ENCODE measurements at places on chromosomes 6 and 20.

DNA sequence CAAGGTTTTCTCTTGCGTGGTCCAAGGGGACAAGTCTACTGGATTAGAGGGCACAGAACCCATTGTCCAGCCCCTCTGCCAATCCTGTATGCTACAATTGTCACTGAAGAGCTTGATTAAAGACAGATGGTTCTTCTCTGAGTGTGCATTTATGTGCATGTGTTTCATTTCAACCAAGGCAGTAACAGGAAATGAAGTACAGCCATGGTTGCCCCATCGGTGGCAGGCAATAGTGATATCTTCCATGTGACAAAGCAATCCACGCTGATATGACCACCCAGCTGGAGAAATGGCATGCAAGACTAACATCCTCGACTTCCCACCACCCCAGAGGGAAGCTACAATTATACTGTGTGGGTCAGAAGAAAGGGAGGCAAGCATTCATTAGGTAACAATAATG, 85.5 kb downstream of the UNC5CL start:
- DNase-seq: no peak

DNA sequence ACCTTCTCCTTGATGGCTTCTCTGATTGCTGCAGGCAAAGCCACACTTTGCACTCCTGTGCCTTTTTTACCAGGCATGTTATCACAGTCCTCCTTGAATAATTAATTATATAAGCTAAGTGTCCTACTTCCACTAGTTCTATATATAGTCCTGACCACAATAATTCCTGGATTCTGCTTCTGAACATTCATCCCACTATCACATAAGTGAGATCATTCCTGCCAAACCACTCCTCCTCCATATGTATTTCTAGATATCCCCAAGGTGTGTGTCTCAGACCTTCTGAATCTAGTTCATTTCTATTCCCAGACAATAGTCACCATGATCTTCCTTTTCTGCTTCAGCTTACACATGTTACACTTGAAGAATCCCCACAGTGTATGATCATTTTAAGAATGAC, 1237.5 kb upstream of the MAP3K7 start:
- DNase-seq: no peak

- no peak for DNase-seq
Measured at GRCh38 chr6:89321131-89321970, 6.3 kb upstream of the GABRR2 start.

GRCh38 chr6:8043221-8043620, 21.0 kb downstream of the BLOC1S5 start:
- DNase-seq: no peak

GRCh38 chr6:110357664-110358552, at the start of gene METTL24:
METTL24 (minus strand) TSS chr6:110358349; CDS start chr6:110358272, 77 bp downstream.
- DNase-seq: no peak

DNA sequence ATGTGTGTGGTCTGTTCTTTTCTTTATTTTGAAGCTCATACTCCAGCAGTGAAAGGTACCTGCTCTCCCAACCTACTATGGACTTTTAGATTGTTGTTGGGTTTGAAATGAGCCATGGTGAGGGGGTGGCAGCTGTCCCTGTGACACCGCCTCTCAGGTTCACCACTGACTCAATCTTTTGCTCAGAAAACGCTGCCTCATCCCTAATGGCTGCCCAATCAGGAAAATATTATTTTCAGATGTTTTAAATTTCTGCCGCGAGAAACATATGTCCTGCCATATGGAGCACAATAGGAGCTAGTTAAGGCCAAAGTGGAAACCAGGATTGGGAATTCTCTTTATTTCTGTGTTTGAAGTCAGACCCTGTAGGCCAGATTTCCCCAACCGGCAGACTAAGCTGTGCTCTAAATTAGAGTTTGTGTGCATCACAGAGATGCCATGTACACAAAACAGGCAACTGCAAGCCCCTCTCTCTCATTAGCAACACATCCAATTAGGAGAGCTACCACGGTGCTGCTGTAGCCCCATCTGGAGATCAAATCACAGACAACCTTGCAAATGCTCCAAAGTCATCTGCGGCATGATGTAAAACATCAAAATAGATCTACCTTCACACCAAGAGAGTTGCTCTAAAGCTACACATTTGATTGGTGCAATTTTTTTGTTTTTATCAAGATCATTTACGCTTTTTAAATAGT, 144.1 kb upstream of the BACH2 start:
- no peak for DNase-seq

DNA sequence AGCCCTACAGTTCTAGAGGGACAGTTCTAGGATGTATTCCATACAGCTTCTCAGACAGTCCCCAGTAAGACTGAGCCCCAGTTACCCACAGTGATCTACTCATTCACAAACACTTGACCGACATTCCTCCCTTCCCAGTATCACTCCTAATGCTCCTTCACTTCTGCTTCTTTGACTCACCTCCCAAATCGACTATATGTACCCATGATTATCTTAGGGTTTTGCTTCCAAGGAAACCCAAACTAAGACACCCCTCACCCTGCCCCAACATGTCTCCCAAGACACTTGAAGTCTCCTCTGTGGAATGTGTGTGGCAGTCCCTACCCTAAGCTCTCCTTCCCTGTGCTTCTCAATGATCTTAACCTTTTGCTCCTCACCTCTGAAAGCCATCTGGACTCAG, 23.6 kb upstream of the TGM6 start:
- DNase-seq: no peak

- DNase-seq: no peak
Measured at GRCh38 chr6:13559251-13559650, 15.2 kb upstream of the SIRT5 start.

DNA sequence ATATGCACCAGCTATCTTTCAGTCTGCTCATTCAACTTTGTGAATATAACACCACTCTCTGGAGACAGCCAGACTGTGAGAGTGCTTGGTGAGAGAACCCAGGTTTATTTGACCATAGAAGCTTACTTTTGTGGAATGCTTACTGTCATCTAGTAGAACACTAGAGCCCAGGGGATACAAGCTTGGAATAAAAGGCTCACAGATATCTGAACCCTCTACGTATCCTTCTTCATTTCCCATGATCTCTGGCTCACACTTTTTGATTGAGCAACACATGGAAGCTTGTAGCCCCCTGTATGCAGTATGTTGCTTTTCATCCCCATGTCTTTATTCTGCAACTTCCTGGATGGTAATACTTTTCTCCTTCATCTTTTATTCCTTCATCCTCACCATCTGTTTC, 835.3 kb upstream of the CITED2 start:
- DNase-seq: no peak

DNA sequence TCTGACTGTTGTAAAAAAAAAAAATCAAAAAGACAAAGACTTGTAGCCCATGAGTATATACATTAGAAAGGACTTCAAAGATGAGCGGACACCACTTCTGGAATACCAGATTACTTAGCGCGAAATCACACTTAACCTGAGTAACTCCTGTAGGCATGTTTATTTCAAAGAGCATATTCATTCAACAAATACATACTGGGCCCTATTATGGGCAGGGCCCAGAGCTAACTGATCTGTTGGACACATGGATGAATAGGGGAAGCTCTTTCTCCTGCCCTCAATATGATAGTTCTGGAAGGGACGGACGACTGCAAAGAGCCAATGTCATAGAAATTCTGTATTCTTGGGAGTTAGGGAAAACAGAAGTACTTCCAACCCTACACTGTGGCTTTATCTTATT, 12.3 kb downstream of the MAN1A1 start:
- DNase-seq: no peak

- no peak for DNase-seq
Measured at GRCh38 chr6:130307752-130308361, 58.0 kb upstream of the TMEM200A start.

DNA sequence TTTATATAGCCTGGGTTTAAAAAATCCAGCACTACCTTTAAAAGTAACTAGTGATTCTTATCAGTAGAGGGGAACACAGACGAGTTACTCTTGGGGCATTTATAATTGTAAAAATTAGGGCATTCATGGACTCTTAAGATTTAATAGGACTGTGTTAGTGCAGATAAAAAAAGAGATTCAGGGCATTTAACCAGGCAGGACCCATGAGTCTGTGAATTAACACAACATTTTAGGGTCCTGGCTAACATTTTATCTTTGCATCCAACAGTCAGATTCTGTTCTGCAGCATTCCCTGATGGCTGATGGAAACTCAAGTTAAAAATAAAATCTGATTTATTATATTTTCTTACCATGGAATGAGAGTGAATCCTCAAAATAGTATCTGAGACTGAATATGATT, 774.3 kb downstream of the PHF3 start:
- DNase-seq: no peak

DNA sequence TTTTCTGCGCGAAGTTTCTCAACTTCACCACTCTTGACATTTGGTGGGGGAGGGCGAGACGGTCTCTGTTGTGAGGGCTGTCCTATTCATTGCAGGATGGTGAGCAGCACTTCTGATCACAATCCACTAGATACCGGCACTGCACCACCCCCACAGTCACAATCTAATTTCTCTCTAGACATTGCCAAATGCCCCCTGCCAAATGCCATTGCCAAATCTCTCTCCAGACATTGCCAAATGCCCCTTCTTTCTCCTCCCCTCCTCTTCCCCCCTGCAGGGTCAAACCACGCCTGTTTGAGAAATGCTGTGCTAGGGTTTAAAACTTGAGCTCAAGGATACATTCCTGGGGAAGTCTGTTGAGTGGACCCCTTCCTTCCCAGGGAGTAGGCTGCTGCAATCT, 603.5 kb upstream of the CDH4 start:
- DNase-seq: no peak

DNA sequence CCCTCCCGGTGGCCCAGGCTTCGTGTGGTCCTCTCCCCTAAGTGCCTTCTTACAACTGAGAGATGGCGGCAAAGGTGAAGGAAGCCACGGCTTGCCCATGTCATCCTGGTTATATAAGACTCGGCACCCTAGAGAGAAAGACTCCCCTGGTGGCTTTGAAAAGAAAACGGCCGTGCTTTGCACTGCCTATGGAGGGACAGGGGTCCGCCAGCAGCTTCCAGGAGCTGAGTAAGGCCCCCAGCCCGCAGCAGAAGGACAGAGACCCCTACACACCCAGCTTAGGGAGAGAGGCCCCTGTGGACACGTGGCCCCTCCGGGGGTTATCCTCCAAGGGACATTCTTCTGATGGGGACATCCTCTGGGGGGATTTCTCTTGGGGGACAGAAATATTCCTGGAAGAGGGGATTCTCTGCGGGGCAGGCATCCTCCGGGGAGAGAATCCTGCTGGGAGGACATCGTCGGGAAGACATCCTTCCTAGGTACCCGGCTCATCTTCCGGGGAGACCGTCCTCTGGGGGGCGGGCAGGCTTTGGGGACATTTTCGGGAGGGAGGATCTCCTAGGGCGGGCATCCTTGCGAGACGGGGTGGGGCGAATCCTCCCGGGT, 511 bp upstream of the OGFR start:
- DNase-seq: no peak

- no peak for DNase-seq
Measured at GRCh38 chr20:6768228-6769140, 998 bp downstream of the BMP2 start.

DNA sequence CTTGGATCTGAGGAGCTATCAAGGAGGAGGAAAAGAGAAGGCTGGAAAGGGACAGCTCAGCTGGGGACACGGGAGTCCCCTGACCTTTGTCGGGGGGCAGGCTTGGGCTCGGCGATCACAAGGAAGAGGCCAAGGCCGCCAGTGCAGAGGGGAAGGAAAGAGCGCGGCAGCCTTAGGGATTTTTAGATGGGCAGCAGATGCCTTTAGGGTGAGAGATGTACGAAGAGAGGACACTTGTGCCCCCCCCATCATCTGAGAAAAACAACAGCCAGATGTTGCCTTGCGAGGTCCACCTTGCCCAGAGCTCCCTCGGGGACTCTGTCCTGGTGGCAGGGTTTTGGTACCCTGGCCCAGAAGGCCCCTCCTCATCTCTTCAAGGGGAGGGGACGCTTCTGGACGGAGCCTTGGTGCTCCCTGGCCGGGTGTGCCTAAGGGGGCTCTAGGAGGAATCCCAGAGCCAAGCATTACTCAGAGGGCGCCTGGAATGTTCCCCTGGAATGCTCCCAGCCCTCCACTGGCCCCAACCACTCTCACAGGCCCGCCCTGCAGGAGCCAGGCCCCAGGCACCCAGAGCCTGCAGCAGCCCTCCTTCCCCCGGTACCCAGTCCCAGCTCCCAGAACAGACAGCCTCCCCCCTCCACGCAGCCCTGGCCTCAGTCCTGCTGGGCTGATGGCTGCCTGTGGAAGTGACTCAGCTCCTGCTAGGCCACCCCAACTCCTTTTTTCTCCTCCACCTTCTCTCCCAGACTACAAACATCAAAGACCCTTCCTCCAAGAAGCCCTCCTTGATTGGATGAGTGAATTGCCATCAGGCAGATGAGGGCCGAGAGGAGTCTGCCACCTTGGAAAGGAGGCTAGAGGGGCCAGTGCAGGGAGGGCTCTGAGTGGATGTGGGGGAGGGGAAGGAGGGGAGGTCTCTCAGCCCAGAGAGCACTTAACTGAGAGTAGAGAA, 1.8 kb downstream of the ADAM33 start:
- no peak for DNase-seq

DNA sequence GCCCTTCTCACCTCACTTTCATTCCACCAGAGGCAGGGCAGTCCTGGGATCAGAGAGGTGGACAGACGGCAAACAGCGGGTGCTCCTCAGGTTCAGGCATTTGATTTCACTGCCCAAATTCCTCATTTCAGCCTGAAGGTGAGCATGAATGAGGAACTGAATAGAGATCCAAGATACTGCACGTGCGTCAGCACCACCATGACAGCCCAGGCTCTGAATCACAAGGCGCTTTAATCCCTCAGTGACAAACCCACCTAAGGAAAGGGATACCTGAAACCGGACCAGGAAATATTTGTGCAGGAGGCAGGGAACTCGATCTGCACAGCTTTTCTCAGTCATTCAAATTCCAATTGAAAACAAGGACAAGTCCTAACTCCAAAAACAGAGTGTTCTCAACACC, 174.8 kb upstream of the HEY2 start:
- DNase-seq: no peak

GRCh38 chr6:107684996-107685395, 139.1 kb downstream of the SCML4 start:
- DNase-seq: no peak

DNA sequence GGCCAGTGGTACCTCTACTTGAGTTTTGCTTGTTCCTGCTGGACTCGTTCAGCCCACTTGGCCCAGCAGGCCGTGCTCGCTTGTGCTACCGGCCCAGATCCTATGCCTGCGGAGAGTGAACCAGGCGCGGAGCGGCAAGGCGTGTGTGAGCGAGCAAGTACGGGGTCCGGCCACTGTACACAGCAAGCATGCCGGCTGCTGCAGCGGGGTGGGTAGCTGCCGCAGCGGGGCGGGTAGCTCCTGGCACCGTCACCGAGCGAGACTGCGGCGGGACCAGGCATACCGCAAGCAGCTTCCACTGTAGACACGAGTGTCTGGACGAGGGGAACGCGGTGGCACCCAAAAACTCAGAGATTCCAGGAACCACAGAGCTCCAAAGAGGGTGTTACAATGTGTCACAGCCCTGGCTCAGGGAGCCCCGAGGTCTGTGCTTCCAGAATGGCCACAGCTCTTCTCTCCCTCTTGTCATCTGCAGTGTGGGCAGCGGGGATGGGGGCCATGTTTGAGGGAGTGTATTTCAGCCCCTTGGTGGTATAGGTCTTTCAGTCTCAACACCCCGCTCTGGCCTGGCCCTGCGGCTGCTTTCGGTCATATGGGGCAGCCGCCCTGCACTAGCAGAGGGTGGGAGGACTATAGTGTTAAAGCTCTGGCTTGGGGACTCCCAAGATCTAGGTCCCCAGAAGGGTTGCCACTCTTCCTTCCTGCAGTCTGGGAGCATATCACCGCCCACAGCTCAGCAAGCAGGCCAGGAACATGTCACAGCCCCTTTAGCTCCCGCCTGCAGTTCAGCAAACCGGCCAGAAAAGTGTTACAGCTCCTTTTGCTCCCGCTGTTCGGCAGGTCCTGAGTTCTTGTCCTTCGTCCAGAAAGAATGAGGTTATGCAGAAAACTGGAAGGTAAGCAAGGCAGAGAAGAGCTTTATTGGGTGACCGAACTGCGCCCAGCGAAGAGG, 6.1 kb upstream of the RWDD1 start:
- DNase-seq: no peak

All from stimulated activated CD8-positive, alpha-beta memory T cell treated with anti-CD3 and anti-CD28 coated beads, Interleukin-7, amount 100 ng/mL, for 1 hour (primary cell).